ENCODE measurements at places on chromosomes 12 and 14. TPM values are rescaled to one million over a fixed set of nuclear protein-coding genes. Genes with fewer than 3 reads are reported as not detected.

DNA sequence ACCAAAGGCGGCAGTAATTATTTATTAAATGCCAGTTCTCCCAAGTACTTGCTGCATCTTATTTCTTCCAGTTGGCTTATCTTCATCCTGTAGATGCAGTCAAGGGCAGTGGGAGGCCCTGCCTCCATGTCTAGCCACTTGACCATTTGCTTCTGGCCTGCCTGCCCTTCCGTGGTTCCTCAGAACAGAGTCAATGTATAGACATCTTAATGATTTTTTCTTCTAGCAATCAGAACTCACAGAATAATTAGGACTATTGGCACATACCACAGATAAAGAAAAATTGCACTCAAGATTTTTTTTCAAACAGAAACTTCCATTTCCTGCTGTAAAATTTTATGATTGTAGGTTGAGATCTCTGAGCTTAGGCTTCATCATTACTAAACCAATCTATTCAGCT, 20.9 kb downstream of the NR1H4 start:
- no peaks in the 10 kb centered on the region for H3K4me1 ChIP-seq
- DNase-seq, result no peak
- H3K36me3 ChIP-seq, result no peaks in the 10 kb centered on the region

DNA sequence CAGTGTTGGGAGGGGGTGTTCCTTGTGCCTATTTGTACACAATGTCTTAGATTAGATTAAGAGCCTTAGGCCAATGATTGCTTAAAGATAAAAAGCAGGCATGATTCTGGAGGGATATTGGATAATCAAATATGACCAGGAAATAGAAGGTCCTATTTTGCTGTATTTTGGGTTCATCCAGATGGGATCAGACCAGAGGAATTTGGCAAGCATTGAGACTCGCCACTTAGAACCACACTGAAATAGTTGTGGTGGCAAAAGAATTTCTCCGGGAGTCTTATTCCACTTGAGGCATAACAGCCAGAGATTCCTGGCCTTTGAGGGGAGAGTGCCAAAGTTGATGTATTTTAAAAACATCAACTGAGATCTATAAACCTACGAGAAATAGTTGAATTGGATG, 327.2 kb downstream of the RAD51B start:
- H3K4me1 ChIP-seq, result peaks cover 19% of the 10 kb centered on the region
- H3K36me3 ChIP-seq, result peaks cover 9% of the 10 kb centered on the region
- H3K4me3 ChIP-seq, result no peak overlapping the region

DNA sequence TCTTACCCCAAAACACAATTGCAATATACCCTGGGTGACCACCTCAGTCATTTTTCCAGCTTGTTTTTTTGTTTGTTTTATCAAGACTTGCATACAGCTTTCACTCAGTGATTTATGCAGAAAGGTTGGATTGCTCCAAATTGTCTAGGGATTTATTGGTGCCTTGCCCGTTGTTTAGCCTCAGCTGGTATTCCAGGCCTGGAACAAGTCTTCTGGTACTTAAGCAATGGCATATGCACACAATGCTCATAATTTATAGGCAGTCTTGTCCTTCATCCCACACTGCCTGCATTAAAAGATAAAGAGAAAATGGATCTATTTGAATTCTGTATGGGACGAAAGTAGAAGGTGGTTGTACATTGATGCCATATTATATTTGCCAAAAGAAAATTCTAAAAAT, 392.5 kb downstream of the ADAMTS20 start:
- DNase-seq, result no peak
- H3K27me3 ChIP-seq, result no peaks in the 10 kb centered on the region
- no peak overlapping the region for H3K27ac ChIP-seq
- H3K4me3 ChIP-seq, result no peak overlapping the region

GRCh38 chr12:100026241-100026640, 41.5 kb upstream of the ANKS1B start:
- no peak overlapping the region for H3K27ac ChIP-seq
- H3K27me3 ChIP-seq, result no peaks in the 10 kb centered on the region
- H3K36me3 ChIP-seq, result peaks cover 14% of the 10 kb centered on the region
- no peak for DNase-seq
- no peaks in the 10 kb centered on the region for H3K4me1 ChIP-seq
- no peak overlapping the region for H3K4me3 ChIP-seq

The MUCL1 gene
- total RNA-seq, result not detected

- H3K4me3 ChIP-seq, result no peak overlapping the region
- no peak overlapping the region for H3K27ac ChIP-seq
- H3K27me3 ChIP-seq, result peaks cover 3% of the 10 kb centered on the region
- peaks cover 8% of the 10 kb centered on the region for H3K4me1 ChIP-seq
These were observed 9.5 kb upstream of the PGF start for GRCh38 chr14:74964787-74965485.

- H3K27ac ChIP-seq, result no peak overlapping the region
- H3K27me3 ChIP-seq, result peaks cover 5% of the 10 kb centered on the region
- no peaks in the 10 kb centered on the region for H3K4me1 ChIP-seq
- H3K4me3 ChIP-seq, result no peak overlapping the region
These were observed 281.8 kb downstream of the KSR2 start for GRCh38 chr12:117686911-117687377.

The MANSC4 gene
- total RNA-seq, result not detected

DNA sequence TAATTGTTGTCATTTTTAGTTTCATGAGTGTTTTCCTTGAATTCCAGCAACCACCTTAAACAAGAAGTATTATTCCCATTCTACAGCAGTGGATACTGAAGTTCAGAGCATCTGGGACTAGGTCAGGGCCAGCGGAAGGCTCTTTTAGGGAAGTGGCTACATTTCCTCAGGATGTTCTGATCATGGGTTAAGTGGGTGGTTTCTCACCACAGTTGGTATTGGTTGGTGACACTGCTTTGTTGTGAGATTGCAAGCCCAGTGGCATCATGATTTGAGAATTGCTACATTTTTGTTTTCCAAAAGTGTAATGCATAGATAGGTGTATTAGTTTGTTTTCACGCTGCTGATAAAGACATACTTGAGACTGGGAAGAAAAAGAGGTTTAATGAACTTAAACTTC, 47.1 kb downstream of the SYNE2 start:
- peaks cover 27% of the 10 kb centered on the region for H3K4me1 ChIP-seq
- no peak for DNase-seq
- H3K4me3 ChIP-seq, result no peak overlapping the region
- no peaks in the 10 kb centered on the region for H3K27me3 ChIP-seq
- peaks cover 9% of the 10 kb centered on the region for H3K36me3 ChIP-seq

GRCh38 chr14:54383835-54384234, 13.0 kb upstream of the CDKN3 start:
- H3K27me3 ChIP-seq, result peaks cover 16% of the 10 kb centered on the region
- no peaks in the 10 kb centered on the region for H3K4me1 ChIP-seq
- no peak overlapping the region for H3K4me3 ChIP-seq
- no peak for DNase-seq
- no peaks in the 10 kb centered on the region for H3K36me3 ChIP-seq

- peaks cover 4% of the 10 kb centered on the region for H3K4me1 ChIP-seq
- no peak overlapping the region for H3K4me3 ChIP-seq
- H3K27me3 ChIP-seq, result no peaks in the 10 kb centered on the region
- no peak overlapping the region for H3K27ac ChIP-seq
These were observed 66.1 kb upstream of the DUSP6 start for GRCh38 chr12:89418228-89418910.

DNA sequence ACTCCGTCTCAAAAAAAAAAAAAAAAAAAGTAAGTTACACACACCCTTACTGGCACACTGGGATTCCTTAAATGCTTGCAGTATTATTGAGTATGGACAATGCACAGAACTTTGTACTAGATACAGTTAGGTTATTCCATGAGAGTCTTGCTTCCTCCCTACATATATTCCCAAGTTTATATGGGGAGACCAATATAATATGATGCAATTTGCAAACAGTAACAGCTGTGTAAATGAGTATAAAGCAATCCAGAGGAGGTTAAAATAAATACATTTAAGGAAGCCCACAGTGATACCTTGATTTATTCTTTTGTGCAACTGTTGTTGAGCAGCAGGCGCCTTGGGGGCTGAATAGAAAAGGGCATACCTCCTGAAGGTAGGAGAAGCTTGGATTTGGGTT, 26.6 kb downstream of the RASSF3 start:
- H3K36me3 ChIP-seq, result peaks cover 45% of the 10 kb centered on the region
- H3K27me3 ChIP-seq, result no peaks in the 10 kb centered on the region
- H3K4me1 ChIP-seq, result peaks cover 66% of the 10 kb centered on the region
- DNase-seq, result no peak

Data from activated CD8-positive, alpha-beta T cell treated with anti-CD3 and anti-CD28 coated beads for 36 hours (primary cell).